DND-41 (cell line): ENCODE measurements at places on chromosomes 11 and 22.

DNA sequence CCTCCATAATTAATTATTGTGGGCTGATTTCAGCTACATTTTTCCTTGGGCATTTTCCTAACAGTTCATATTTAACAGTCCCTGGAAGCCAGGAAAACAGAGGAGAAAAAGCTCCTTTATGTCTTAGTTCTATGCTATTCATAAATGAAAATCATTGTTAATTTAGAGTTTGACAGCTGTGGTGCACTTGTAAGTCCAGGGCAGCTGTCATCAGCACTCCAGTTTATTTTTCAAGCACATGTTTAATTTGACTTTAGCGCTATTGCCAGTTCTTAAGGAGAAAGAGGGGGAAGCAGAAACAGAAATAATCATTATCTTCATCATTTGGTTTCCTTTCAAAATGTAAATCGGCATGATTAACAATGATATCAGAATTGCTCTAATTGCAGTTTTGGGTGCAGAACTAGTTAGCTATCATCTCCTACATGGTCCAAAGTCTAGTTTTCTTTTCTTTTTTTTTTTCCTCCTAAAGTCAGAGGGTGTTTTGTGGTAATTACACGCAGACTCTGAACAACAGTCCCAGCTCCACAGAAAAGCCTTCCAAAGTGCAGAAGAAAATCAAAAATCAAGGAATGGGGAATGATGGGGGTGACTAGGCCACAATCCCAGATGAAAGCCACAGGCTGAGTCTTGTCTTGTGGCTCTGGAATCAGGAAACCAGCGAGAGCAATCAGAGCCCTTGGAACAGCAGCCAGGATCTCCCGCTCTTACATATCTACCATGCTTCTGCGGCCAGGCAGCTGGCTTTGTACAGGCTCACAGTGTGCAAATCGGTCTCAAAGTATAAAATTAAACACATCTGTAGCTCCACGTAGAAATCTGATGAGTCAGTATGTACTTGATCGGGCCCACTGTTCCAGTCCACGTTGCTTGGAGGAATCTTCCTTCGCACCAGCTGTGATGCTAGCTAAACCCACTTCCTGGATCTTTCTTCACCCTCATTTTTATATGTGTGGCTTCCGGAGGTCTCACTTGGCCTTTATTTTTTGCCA, 91.9 kb downstream of the SPON1 start:
- DNase-seq, result peak; percentile 41

DNA sequence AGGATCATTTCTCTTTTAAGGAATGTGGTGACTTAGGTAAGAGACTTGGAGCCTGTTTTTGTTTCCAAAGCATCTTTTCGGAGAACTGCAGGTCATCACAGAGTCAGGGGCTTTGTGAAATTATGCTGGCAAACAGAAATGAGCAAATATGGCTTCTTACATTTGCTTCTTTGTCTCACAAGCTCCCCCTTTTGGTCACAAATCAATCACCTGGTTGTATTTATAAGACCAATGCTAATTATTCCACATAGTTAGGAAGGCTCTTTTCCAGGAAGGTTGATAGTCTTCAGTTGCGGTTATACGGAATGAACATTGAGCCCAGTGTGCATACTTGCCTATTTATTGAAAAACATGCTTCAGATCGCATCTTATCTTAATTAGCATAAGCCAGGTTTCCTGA, 34.6 kb upstream of the CEP126 start:
- peak; percentile 5 for DNase-seq

DNA sequence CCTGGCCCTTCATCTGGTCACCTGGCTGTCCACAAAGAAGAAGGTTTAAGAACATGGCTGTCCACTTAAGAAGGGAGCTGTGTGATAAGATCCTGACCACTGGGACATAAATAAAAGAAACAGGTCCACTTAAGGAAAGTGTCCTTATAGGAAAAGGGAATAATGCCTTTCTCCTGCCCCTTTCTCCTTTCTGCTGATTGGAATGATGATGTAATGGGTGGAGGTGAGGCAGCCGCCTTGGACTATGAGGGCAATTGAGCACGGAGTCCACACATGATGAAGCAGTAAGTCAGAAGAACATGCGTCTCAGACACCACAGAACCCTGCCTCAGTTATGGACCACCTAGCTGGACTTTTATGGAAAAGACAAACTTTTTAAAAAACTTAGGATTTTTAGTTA, 401.1 kb downstream of the SHANK2 start:
- no peak for DNase-seq

GRCh38 chr11:62962391-62962790, 22.4 kb downstream of the SLC22A6 start:
- no peak for DNase-seq

GRCh38 chr11:106706355-106706754, 311.9 kb downstream of the GUCY1A2 start:
- DNase-seq, result no peak

DNA sequence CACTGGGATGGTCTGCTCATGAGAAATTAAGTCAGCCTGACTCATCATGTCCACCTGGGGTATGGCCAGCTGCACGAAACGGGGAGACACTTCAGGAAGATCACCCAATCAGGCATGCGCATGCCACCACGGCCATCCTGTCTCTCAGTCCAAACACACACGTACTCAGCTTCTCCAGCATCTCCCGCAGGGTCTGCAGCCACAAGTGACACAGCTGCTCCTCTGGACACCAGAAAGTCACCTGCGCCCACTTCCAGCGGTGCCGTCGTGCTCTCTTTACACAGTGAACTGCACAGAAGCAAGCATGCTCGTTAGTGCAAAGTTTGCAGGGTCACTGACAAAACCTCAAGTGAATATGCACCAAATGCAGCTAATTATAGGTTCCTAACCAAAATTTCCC, 18.1 kb downstream of the CERK start:
- DNase-seq, result no peak

DNA sequence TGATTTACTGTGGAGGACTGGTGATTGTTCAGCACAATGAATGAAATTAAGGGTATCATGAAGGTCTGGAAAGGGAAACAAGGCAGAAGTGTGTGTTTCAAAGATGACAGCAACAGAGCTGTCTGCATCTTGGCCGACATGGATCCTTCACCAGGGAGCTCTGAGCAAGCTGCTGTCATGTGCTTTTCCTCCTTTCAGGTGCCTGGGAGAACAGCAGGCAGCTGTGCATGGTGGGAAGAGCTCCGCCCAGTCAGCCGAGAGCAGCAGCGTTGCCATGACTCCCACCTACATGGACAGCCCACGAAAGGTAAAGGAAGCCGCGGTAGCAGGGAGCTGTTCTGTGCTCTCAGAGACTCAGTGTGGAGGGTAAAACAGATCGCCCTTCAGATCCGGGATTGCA, 87.1 kb upstream of the YWHAH start:
- no peak for DNase-seq

DNA sequence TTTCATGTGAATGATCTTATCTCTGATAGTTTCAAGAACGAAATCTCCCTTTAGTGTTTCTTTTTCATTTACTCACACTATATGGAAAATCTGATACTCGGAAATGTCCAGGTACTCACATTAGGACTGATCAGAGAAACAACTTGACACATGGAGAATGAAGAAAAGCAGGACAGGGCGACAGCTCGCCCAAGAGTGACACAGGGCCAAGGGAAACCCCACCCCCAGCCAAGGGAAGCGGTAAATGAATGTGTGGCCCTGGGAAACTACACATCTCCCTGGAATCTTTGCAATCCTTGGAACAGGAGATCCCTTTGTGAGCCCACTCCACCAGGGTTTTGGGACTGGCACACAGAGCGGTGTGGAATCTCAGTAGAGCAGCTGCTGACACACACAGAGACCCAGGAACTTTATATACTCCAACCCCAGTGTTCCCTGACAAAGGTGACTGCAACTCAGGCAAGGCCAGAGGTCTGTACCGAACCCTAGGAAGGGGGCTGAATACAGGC, 303.7 kb upstream of the ARHGAP42 start:
- no peak for DNase-seq

DNA sequence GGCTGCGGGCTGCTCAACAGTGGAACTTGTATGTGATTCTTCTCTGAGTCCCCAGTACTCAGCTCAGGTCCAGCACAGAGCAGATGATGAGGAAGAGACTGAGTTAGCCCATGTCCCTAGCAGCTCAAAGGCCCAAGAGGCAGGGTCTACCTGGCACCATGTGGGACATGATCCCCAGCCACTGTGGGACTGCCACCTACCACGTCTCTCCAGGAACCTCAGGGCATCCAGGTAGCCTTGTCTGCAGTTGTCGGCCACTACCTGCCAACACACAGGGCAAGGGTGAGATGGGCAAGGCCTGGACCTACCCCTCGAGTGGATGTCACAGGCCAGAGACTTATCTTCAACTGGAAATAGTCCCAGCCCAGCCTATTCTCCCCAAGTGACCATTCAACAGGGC, 4.4 kb downstream of the PNPLA5 start:
- no peak for DNase-seq

DNA sequence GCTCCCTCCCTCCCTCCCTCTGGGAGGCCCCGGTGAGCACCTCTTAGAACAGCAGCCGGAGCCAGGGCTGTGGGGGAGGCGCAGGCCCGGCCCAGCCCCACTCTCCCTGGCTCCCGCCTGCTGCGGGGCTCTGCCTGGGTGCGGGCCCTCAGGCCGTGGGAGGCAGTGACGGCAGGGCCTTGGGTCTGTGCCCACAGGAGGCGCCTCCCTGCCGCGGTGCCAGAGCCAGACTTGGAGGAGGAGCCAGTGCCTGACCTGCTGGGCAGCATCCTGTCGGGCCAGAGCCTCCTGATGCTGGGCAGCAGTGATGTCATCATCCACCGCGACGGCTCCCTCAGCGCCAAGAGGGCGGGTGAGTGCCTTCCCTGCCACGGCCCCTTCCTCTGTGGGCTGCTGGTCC, 9.5 kb downstream of the IRF7 start:
- no peak for DNase-seq

- no peak for DNase-seq
Observed at GRCh38 chr22:40635940-40636379, 559 bp downstream of the MRTFA start.

DNA sequence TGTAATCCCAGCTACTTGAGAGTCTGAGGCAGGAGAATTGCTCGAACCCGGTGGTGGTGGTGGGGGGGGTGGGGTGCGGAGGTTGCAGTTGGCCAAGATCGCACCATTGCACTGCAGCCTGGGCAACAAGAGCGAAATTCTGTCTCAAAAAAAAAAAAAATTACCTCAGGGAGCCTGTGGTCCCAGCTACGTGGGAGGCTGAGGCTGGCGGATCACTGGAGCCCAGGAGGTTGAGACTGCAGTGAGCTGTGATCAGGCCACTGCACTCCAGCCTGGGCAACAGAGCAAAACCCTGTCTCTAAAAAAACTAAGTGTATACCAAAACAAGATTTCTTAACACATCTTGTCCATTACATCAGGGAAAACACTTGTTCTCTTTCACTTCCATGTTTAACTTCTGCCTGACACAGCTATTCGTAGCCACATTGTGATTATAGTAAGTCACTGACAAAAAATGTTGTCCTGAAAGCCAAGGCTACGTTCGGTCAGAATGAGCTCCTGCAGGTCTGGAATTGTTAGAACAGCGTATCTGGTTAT, 1.4 kb downstream of the TMEM80 start:
- DNase-seq, result no peak

DNA sequence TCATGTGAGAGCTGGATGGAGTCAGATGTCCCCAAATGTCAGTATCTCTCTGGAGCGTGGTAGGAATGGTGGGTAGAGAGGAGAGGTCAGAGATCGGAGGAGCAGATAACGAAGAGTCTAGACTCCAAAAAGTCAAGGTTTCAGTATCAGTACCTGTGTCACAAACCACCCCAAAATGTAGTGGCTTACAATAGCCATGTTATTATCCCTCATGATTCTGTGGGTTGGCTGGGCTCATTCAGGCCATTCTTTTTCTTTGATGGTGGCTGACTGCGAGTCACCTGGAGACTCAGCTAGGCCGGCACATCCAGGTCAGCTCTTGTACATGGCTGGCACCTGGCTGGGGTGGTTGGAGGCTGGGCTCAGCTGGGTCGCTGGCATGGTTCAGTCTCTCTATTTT, 7.3 kb upstream of the SSTR3 start:
- no peak for DNase-seq

DNA sequence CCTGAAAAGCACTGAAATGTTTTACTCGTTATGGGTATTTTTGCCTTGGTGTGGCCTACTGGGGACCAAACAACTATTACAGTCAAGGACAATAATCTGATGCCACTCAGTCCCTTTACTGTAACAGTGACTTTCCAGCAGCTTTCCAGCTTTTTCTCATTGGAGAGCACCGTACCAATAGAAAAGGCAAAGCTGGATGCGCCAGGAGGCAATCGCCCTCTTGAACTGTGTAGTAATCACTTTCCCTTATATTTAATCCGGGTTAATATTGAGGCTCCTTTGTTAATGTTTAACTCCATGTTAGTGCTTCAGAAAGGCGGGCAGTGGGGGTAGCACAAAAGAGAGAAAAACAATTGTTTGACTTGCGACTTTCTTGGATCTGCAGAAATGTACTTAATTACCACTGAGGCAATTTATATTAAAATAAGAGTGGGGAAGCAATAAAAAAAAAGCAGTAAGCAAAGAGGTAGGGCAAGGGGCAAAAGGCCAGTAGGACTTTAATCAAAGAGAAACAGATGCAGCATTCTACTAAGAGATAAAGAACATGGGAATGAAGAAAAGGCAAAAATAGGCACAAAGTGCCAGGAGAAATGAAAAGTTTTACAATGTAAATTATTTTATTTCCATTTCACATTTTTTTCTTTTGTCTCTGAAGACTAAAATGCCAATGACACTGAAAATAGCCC, 81.6 kb downstream of the LRRC4C start:
- no peak for DNase-seq

DNA sequence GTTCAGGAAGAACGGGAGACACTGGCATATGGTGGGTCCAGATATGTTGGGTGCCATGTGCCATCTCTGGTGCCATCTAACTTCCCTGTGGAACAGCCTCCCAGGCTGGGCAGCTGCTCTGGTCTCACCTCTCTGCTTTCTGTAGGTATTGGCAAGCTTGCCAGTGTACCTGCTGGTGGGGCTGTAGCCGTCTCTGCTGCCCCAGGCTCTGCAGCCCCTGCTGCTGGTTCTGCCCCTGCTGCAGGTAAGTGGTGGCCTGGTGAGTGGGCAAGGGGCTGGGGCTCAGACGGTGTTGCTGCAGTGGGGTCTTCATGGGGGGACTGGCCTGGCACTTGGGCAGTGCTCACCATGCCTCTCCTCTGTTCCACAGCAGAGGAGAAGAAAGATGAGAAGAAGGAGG, 2.6 kb downstream of the RPLP2 start:
- DNase-seq, result no peak

- no peak for DNase-seq
Observed at GRCh38 chr11:102343809-102344208, 3.2 kb upstream of the BIRC2 start.

DNA sequence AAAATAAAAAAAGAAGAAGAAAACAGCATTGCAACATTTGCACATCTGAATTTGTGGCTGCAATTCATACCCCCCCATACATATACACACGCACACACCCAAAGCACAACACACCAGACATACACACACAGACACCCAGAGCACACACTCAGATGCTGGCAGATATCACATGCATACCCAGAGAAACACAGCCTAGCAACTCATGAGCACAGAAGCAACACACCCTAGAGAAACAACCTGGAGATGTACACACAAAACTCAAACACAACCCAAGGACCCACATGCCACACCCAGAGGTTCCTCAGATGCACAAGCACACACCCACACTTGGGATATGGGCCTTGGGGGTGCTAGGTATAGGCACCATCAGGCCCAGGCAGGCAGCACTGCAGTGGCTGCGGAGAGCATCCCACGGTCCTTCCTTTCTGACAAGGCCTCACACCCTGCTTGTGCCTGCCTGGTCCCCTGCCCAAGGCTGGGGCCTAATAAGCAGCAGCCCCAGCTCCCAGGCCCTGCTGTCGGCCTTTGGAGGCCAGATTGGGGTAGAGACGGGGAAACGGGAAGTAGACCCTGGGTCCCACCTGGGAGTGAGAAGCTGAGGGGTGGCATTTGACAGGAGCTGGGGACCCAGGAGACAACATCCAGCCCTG, 3.1 kb downstream of the CST6 start:
- DNase-seq, result no peak
